ENCODE measurements at places on chromosomes 11 and 22.

DNA sequence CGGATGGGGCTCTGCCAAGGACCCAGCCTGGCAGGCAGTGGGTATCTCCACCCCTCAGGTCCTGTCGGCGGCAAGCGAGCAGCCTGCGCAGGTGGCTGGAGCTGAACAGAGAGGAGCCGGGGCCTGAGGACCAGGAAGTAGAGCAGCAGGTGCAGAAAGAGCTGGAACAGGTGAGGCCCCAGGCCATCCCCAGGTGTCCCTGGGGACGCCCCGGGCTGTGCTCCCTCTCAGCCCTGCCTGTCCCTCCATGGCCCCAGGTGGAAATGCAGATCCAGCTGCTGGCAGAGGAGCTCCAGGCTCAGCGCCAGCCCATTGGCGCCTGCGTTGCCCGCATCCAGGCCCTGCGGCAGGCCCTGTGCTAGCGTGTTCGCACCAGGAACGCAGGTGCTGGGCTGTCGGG, 44.0 kb downstream of the PISD start:
- no peak for DNase-seq

GRCh38 chr11:88105951-88106350, 69.3 kb downstream of the RAB38 start:
- DNase-seq = no peak

DNA sequence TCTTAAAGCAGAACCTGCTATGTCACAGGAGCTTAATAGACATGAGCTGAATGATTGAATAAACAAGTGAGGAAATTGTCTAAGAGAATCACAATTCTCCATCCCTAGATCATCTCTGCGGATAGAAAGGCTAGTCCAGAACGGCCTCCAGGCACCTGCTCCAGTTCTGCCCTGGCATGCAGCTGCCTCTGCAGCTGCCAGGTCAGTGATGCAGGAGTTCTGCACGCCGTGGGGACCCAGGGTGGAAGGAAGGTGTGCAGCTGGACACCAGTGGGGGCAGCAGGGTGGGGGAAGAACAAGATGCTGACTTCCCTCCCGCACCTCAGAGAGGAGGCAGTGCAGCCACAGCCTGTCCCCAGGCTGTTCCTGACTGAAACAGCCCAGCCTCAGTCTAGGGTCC, 192.1 kb upstream of the NCAM1 start:
- no peak for DNase-seq

GRCh38 chr11:74162681-74163467, 7.9 kb downstream of the C2CD3 start:
- DNase-seq = no peak

GRCh38 chr11:36023922-36024321, 80.1 kb downstream of the LDLRAD3 start:
- no peak for DNase-seq

GRCh38 chr11:105929084-105929955, 92.7 kb downstream of the MSANTD4 start:
- DNase-seq = no peak

- no peak for DNase-seq
These were observed 130.3 kb downstream of the MICAL2 start for GRCh38 chr11:12240677-12241076.

DNA sequence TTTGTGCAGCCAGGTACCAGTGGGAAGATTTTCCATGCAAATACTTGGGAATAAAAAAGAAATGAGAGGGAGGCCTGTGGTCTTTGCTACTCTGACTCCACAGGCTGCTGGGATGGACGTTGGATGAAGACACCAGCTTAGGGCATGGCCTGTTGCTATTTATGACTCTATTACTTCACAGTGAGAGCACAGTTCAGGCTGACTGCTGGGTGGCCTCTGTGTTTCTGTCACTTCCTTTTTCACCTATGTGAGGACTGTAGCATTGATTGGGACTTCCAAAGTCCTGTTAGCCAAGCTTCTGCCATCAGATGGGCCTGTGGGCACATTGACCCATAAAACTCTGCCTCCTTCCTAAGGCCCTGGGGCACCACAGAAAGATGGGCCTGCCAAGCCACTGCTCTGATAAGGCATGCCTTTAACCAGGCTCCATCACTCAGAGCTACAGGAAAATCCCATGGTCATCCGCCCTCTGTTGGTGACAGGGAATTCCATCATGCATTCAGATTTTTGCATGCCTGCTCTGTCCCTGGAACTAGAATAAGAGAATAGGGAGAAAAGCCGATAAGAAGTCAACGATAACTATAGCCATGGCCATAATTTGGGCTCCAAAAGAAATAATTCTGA, 64.6 kb downstream of the KCNJ1 start:
- no peak for DNase-seq

DNA sequence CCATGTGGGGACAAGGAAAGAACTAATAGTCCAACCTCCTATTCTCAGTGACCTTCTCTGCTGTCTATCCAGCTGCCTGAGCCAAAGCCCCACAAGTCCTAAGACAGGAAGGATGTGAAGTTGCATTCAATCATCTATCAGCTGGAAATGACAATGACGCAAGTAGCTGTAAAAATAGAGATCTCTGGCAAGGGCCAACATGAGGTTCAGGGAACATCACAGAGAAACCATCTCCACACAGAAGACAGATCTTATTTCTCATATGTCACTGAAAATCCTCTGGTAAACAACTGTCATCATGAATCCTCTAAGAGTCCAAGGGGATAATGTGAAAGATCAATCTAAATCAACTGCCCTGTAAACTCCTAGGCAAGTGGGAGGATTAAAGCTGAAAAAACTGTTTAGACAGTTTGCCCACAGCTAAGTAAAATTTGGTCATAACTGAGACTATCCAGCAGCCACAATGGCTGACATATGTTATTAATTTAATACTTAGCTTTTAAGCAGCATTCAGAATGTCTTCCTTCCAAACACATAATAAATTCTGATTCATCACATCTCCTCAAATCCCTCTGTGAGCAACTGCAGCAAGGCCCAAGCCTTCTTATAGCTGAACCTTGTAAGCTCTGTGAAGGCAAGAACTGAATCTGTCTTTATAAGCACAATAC, 52.1 kb downstream of the ALG9 start:
- DNase-seq = no peak

DNA sequence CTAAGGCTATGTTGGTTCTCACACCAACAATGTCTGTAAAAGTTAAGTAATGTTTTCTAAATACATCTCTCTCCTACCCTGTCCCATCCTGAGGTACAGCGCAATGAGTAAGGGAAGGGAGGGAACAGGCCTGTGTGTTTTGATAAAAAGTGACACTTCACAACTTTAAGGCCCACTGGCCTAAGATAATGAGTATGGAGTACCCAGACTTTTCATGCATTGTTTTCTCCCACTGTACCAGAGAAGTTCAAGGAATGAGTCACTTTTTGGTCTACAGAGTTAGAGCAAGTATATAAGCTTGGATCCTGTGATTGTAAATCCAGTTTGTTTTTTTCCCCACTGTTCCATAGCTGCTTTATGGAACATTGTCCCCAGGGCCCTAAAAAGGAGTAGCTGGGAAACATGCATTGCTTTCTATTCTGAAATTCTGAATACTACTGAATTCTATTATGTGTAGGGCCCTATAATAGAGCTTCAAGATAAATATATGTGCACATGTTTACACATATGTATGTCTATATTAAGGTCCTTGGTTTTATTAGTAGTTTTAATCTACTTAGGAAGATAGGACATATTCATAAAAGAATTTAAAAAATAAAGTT, 29.8 kb downstream of the KCNE3 start:
- no peak for DNase-seq

- no peak for DNase-seq
These were observed 17.6 kb upstream of the CALCB start for GRCh38 chr11:15055620-15056356.

- DNase-seq = no peak
These were observed 122.3 kb upstream of the BID start for GRCh38 chr22:17896586-17896985.

Data from RWPE2 (cell line).